ENCODE measurements at places on chromosomes 4 and X.

- DNase-seq: no peak
Measured at GRCh38 chr4:37946503-37947179, 13.6 kb upstream of the PTTG2 start.

DNA sequence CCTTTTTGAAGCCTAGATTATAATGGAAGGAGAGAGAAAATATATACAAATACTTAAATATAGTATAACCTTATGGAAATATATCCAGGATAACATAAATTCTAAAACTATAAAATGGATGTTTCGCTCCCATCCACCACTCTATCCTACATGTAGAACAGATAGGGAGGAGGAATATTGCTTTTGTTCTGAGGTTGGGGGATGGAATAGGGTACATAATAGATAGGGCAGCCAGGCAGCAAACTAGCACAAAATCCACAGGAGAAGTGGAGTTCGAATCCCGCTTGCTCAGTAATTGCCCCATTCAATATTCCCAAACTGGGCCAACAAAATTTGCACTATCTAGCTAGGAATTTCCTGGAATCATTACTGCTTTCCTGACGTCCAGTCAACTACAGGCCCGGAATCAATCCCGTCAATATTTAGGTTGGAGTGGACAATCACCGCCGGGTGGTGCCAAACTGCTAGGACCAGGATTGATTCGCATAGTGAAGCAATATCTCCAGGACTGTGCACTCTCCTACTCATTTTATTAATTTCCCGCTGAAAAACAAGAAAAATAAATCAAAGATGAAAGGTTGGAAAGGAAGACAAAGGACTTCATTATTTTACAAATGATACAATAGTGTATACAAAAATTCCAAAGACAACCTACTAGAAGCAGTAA lies 40.4 kb upstream of the PAPSS1 start:
- DNase-seq: no peak

DNA sequence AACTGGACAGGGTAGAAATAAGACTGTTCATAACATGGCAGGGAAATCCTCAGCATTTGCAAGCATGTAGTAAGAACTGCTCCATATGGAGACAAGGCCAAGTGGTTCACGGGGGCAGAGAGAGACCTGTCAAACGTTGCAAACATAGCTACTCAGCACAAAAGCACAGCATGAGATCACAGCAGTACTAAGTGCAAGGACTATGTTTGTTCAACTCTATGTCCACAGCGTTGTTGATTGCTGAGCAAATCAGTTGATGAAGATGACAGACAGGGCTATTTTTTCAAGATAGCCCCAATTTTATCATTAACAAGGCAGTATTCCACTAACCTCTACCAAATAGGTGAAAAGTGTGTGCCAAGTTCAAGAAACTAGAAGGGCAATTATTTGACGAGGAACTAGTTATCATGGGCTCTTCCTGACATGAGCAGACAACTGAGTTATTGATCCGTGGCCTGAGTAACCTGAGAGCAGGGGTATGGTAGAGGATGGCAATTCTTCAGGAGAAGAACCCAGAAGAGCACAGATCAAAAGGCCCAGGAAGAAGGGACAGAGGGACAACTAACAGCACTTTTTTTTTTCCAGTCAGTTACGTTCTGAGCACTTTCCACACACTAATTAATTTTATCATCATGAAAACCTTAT lies 57.4 kb downstream of the SPOCK3 start:
- DNase-seq: no peak

GRCh38 chr4:138113819-138114400 lies 128.2 kb downstream of the SLC7A11 start:
- no peak for DNase-seq

GRCh38 chrX:30888526-30889146 lies 418 bp downstream of the TAB3 start:
- no peak for DNase-seq

GRCh38 chr4:99817309-99817890 lies 773 bp downstream of the DAPP1 start:
- no peak for DNase-seq

GRCh38 chr4:100100985-100101384 lies 89.3 kb downstream of the DDIT4L start:
- no peak for DNase-seq

- no peak for DNase-seq
Measured at GRCh38 chrX:10636337-10636736, 16.0 kb upstream of the MID1 start.

GRCh38 chr4:39495446-39496213 lies 31.6 kb downstream of the UGDH start:
- no peak for DNase-seq

DNA sequence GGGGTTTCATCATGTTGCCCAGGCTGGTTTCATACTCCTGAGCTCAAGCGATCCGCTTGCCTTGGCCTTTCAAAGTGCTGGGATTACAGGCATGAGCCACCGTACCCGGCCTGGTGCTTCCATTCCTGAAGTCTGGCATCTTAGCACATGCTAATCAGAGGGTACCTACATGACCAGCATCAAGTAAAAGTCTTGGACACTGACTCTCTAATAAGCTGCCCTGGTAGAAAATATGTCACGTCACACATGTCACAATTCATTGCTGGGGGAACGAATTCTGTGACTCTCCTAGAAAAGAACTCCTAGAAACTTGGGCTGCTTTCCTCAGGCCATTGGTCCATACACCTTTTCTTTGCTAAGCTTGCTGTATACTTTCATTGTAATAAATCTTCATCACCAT lies 19.1 kb upstream of the XAGE2 start:
- no peak for DNase-seq

GRCh38 chr4:153409924-153410501 lies 56.1 kb upstream of the TMEM131L start:
- DNase-seq: no peak

DNA sequence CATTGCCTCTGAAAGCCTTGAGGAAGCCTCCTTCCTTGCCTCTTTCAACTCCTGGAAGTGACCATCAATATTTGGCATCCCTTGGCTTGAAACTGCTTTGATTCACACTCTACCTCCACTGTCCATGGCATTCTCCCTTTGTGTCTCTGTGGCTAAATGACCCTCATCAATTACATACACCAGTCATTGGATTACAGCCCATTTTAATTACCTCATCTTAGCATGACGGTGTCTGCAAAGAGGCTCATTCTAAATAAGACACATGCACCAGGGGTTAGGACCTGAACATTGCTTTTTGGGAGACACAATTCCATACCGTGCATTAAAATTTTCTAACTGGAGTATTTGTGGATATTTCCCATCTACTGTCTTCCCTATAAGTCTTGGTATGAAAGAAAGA lies 60.7 kb upstream of the FAM9A start:
- no peak for DNase-seq

DNA sequence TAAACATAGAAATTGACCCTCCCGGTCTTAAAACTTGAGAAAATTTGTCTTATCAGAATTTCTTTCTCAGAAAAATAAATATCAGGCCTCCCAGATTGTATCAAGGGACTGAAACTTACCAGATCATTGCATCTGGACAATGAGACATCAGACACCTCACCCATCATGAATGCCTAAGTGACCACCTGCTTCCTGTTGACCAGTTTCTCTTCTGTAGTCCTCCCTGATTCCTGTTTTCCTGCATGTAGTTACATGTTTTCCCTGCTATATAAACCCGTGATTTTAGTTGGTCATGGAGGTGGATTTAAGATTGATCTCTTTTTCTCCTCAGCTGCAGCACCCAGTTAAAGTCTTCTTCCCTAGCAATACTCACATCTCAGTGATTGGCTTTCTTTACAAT lies 548.1 kb downstream of the PPP4R3C start:
- DNase-seq: no peak

- DNase-seq: no peak
Measured at GRCh38 chrX:56564164-56564885, 898 bp downstream of the UBQLN2 start.
